ENCODE measurements at places on chromosomes 5 and 9.

- DNase-seq, result no peak
Measured at GRCh38 chr5:76069061-76069735, 14.0 kb upstream of the SV2C start.

DNA sequence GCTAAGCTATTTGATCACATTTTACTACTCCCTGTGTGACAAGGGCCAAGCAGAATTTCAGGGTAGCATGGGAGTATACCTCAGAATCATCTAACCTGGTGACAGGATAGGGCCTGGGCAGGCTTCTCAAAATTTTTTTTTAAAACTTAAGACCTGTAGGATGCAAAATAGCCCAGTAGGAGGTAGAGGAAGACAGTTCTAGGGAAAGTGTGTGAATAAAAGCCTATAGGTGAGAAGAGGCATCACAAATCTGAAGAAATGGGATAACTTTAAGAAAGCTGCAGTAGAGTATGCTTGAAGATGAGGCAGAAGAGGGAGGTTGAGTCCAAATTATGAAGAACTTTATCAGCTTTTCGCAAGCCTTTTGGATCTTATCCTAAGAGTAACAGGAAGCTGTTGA is 32.3 kb downstream of the CNTRL start:
- no peak for DNase-seq

- DNase-seq, result no peak
Measured at GRCh38 chr5:170576602-170577535, 73.0 kb downstream of the KCNIP1 start.

DNA sequence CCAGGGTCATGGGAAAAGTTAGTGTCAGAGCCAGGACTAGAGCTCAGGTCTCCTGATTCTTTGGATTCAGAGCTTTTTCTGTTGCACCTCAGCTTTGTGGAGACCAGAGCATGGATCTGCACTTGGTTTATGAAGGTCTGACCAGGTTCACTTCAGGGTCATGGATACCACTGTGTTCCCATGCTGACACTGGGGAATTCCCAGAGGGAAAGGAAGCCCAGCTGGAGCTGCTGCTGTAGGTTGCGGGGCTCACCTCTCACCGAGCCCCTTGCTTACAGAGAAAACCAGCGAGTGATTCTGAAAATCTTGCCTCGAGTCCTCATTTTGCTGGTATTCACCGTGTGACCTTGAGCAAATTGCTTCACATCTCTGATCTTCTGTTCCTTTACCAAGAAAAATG is 83.0 kb downstream of the RGS3 start:
- no peak for DNase-seq

DNA sequence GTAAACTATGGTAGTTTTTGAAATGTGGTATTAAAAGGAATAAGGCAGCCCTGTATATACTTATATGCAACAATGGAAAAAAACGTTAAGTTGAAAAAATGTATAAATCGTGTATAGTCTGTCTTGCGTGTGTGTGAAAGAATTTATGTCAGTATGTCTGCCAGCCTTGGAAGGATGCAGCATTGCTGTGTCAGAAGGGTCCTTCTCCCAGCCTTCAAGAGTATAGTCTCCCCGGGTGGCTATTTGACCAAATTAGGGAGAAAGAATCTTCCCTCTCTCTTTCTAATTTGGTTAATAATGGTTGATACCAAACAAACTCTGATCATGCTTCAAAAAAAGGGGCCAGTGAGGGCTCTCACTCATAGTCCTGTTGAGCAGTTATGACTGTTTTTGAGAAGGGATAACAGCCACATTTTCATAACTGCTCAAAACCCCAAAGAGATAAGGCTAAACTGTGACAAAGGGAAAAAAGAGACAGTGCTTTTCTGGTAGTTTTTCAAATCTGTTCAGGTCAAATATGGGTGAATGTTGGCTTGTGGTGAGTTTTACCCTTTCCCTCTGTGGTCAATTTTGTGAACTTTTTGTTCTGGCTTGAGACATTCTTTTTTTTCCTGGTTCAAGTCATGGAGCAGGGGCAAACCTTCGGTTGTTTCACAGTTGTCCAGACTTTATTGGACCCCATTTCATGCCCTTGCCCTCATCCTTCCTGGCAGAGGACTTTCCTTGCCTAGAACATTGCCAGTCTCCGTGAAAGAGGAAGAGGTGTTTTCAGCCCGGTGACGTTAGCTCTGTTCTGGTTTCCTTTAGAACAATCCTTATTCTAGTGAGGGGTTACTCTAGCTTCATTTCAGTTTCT is 21.0 kb downstream of the SNX30 start:
- DNase-seq, result no peak

Data from GM19239 (cell line).